ENCODE measurements at places on chromosomes 4 and X.

- DNase-seq: no peak
Observed at GRCh38 chrX:102341867-102342266, 94.9 kb downstream of the NXF2 start.

GRCh38 chrX:40268188-40268520 is 170.4 kb upstream of the BCOR start:
- DNase-seq: no peak

- DNase-seq: no peak
Observed at GRCh38 chr4:64613046-64613445, 203.8 kb upstream of the TECRL start.

GRCh38 chr4:54085284-54085683 is 14.7 kb upstream of the GSX2 start:
- DNase-seq: peak; percentile 84

DNA sequence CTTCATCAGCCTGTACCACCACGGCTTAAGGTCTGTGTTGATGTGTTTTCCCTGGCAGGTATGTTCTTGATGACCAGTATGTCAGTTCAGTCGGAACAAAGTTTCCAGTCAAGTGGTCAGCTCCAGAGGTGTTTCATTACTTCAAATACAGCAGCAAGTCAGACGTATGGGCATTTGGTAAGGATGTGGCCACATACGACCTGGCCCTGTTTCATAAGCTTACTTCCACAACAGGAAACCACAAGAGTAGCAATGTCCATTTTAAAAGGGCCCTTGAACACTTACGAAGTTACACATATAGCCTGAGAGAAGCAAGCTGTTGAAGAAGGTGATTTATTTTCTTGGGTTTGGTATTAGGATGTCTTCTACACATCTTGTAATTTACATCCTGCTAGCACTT is 46.1 kb downstream of the BMX start:
- DNase-seq: no peak

DNA sequence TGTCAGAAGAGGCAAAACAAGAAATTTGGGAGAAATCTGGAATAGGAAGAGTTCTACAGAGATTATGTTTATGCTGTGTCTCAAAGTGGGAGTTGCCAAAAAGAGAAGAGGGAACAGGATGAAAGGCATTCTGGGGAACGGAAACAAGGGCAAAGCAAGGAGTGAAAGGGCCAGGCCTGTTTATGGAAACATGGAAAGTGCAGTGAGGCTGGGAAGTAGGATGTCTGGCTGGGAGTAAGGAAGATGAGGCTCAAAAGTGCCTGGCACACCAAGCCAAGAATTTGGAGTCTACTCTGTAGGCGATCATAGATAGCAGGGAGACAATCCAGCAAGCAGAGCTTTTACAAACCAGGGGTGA is 1.8 kb upstream of the CUL4B start:
- no peak for DNase-seq

GRCh38 chr4:20960291-20960690 is 260.0 kb downstream of the PACRGL start:
- DNase-seq: no peak

- no peak for DNase-seq
Observed at GRCh38 chrX:115029869-115030570, 12.6 kb upstream of the IL13RA2 start.

DNA sequence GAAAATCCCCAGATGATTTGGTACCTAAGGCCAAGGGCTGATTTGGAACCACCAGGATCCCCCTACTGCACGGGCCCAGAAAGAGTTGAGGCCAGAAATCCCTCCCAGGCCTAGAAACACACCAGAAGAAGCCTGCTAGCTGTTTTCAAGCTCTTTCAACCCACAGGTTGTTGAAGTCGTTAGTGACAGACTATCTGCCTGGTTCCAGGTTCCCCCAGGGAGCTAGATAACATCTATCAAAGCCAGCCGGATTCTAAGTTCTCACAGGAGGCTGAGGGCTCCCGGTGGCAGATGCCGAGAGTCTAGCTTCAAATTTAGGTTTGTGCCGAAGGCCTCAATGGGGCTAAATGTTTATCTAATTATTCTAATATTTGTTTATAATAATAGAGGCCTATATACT is 132.0 kb upstream of the ATP6AP2 start:
- no peak for DNase-seq

- peak; percentile 4 for DNase-seq
Observed at GRCh38 chr4:152951348-152951747, 15.2 kb downstream of the FHDC1 start.

DNA sequence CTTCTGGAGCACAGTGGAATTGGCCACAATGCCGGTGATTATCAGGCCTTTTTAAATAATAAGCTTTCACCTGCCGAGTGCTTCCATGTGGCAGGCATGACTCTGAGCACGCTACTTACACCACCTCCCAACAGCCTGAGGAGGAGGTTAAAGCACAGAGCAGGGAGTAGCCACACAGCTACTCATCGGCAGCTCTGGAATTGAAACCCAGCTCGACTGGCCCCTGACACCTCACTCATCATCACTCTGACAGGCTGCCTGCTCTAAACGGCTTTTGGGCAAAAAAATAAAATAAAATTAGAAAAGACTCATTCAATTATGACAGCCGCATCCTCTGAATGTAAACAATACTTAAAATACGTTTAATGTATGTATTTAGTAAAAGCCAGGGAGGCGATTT is 326.4 kb upstream of the NOCT start:
- no peak for DNase-seq

DNA sequence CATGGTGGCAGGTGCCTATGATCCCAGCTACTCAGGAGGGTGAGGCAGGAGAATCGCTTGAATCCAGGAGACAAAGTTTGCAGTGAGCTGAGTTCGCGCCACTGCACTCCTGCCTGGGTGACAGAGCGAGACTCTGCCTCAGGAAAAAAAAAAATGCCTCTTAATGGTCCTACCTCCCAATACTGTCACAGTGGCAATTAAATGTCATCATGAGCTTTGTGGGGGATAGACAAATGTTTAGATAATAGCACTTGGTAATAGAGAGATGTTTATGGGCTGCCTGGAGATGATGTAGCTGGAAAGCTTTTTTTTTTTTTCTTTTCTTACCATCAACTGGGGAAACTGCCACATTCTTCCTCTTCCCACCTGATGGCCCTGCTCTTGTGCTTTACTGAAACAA is 33.0 kb downstream of the GRK4 start:
- no peak for DNase-seq

DNA sequence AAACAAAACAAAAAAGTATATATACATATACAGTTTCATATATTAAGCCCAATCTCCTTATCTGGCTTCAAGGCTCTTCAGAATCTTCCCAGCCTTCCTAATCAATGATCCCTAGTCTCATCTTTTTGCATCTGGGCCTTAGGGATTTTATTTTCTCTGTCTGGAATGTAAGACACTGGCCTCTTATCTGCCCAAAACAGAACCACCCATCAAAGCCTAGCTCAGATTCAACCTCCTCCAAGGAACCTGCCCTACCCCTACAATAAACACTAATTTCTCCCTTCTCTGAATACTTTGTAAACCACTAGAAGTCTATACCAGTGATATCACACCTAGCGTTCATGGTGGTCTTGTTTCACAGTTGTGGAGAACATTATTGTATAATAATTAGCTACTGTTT is 23.2 kb upstream of the GAB1 start:
- DNase-seq: no peak

DNA sequence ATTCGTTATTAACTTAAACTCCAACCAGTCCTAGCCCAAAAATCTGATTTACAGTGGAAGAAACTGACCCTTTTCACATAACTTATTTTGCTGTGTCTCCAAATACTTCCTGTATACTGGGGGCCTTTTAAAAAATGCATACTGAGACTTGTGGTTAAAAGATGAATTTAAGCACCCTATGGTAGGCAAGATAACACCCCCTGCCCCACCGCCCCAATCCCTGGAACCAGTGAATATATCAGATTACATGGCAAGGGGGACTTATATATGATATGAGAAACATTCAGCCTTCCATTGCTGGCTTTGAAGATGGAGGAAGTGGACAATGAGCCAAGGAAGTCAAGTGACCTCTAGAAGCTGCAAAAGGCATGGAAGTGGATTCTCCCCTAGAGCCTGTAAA is 3.1 kb upstream of the CLCN3 start:
- DNase-seq: no peak

- DNase-seq: no peak
Observed at GRCh38 chr4:140297221-140297570, 76.2 kb upstream of the SCOC start.

GRCh38 chr4:167233685-167234315 is 494 bp downstream of the SPOCK3 start:
- DNase-seq: no peak

- no peak for DNase-seq
Observed at GRCh38 chr4:158032733-158033415, 140.0 kb downstream of the GASK1B start.

DNA sequence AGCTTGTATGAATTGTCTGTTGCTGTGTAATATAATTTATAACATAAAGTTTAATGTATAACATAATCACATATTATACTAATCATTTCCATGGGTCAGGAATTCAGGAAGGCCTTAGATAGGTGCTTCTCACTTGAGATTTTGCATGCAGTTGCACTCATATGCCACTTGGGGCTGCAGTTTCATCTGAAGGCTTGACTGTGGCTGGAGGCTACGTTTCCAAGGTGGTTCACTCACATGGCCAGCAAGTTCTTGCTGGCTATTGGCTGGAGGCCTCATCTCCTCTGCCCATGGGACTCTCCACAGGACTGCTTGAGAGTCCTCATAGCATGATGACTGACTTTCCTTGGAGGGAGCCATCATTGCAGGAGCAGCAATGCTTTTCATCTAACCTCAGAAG is 53.4 kb upstream of the STX18 start:
- no peak for DNase-seq

DNA sequence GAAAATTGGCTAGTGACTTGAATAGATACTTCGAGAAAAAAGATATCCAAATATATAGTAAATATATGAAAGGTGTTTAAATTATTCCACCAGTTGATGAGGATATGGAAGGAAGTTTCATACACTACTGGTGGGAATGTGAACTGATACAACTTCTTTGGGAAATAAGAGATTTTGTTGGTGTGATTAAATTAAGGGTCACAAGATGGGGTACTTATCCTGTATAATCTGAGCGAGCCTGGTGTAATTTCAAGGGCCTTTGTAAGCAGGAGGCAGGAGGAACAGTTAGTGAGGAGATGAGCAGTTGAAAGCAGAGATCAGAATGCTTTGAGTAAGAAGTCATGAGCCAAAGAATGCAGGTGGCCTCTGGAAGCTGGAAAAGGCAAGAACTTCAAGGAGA is 192.2 kb downstream of the KCTD8 start:
- DNase-seq: no peak

GRCh38 chr4:66516940-66517339 is 846.7 kb upstream of the EPHA5 start:
- DNase-seq: no peak

Measured in RCC 7860 (cell line).